ENCODE measurements at places on chromosomes 5 and 9.

- no peak for DNase-seq
Observed at GRCh38 chr9:77463151-77463550, 185.0 kb downstream of the GNA14 start.

GRCh38 chr5:66170195-66170919, 26.3 kb downstream of the SREK1 start:
- DNase-seq: no peak

GRCh38 chr5:158599157-158599556, 500.6 kb downstream of the EBF1 start:
- peak; percentile 6 for DNase-seq

GRCh38 chr5:143143973-143144372, 259.5 kb downstream of the NR3C1 start:
- peak; percentile 75 for DNase-seq

DNA sequence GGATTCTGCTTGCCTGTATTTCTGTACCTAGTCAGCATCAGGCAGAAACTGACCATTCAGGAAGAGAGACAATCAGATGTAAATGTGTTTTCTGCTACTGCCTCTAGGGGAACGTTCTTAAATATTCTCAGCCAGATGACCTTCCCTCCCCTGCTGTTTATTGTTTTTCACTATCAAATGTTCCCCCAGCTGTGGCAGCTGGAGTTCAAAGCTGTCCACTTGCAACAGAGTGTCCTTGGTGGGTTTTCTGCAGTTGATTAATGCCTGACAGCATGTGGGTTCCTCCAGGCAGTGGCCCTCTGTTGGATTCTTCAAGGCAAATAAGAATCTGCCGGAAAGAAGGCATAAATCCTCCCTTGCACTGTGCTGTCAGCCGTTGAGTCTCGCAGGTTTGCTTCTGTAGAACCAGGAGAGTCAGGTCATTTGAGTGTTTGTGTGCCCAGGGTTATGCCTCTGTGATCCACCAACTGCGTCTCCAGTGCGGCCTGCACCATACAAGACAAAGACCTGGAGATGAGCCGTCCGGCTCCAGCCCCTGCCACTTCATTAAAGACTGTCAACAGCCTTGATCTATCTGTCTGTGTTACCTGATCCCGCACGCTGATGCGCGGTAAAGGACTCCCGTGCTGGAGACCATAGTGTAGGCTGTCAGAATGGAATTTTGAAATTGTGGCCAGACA, 203.4 kb downstream of the GADD45G start:
- DNase-seq: no peak

GRCh38 chr9:117403848-117404247, 11.0 kb downstream of the ASTN2 start:
- no peak for DNase-seq

- no peak for DNase-seq
Observed at GRCh38 chr5:131767891-131768290, 28.9 kb downstream of the FNIP1 start.

DNA sequence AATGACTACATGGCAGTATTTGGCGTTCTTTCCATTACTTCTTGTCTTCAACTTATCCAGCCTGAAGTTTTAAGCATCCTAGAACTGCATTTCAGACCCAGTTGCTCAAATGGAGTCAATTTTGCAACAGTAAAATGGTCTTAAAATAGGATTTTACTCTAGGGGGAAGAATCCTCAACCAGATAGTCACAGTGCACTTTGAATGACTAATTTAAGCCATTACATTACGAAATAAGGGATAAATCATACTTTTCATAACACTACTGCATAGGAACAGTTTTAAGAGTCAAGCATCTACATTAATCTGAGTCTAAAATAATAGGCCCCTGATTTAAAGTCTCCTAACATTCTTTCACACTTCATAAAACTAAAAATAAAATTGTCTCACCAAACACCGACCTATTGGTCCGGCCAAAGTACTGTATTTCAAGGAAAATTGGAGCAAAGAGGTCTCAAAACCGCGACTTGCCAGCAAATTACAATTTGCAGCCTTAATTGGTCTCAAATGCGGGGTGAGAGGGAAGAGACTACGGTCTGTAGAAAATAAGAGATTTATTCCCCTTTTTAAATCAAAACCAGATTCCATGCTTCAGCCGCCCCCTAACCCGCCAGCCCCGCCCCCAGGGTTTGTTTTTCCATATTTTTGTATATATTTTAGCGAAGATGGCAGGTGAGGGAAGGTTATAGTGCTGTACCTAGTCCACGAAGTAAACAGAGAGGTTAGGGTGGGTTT, 1.2 kb upstream of the SMARCA2 start:
- DNase-seq: no peak

- DNase-seq: no peak
Observed at GRCh38 chr5:100576217-100576751, 41.1 kb downstream of the FAM174A start.

DNA sequence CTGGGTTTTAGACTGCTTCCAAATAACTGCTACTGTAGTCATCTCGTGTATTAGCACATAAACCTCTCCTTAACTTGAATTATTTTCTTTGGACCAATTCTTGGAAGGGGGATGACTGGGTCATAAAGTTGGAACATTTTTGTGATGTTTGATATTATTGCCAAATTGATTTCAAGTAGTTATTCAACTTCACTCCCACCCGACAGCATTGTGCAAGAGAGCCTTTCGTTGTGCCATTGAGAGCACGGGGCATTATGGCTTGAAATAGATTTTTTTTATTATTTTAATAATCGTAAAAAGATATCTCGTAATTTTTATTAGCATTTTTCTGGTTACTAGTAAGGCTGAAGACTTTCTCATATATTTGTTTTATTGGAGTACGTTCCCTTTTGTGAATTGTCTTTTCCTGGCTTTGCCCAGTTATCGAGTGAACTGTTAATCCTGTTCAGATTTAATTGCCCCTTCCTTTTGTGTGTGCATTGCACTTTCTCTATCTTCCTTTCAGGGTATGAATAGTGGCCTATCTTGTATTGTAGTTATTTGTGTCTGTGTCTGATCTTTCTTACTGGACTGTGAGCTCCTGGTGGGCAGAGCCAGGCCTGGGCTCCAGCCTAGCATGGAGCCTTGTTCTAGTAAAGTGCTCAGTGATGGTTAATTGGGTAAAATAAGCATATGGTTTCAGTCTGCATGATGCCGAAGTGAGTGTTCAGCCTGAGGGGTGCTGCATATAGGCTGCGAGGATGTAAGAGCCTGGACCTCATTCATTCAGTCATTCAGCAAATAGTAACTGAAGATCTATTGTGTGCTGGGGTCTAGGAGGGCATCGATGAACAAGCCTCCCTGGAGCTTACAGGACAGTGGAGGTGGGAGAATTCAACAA, 93.5 kb upstream of the SHB start:
- no peak for DNase-seq

DNA sequence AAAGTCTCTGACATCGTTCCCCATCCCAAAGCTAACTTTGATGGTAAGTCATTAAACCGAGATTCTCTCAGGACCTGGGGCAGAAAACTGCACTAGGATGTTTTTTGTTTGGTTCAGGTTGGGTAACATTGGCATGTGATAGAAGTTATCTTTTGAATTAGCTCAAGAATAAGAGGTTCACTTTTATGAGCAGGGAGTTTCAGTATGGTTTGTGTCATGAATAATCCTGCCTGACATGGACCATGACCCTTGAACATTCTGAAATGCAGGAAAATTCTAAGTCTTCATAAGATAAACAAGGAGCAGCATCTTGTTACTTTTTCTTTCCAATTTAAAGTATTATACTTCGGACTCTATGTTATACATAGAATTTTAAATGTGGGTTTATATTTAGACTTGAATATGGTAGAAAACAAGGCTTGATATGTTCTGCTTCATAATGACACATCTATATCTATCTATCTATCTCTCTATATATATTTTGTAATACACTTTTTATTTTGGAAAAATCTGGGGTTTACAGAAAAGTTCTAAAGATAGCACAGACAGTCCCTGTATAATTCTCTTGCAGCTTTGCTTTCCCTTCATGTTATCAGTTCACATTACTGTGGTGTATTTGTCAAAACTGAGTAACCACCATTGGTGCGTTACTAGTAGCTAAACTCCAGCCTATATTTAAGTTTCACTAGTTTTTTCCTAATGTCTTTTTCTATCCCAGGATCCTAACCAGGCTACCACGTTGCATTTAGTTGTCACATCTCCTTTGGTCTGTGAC, 102.7 kb upstream of the TAF11L2 start:
- DNase-seq: no peak

- no peak for DNase-seq
Observed at GRCh38 chr5:57267805-57268204, 93.9 kb downstream of the GPBP1 start.

DNA sequence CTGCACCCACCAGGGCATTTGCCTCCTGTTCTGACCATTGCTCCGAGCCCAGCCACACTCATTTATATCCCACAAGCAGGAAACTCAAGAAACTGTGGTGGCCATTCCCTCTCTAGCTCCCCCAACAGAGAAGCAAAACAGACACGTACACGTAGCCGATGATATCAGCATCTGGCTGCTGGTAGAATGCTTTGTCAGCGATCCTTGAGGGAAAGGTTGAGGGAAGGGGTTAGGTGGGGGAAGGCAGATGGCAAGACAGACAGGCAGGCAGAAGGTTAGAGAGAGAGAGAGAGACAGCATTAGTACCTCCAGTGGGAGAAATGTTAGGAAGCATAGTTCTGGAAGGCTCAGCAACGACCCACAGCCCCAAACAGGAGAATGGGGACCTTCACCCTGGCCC, 7.8 kb downstream of the HIGD2A start:
- no peak for DNase-seq

DNA sequence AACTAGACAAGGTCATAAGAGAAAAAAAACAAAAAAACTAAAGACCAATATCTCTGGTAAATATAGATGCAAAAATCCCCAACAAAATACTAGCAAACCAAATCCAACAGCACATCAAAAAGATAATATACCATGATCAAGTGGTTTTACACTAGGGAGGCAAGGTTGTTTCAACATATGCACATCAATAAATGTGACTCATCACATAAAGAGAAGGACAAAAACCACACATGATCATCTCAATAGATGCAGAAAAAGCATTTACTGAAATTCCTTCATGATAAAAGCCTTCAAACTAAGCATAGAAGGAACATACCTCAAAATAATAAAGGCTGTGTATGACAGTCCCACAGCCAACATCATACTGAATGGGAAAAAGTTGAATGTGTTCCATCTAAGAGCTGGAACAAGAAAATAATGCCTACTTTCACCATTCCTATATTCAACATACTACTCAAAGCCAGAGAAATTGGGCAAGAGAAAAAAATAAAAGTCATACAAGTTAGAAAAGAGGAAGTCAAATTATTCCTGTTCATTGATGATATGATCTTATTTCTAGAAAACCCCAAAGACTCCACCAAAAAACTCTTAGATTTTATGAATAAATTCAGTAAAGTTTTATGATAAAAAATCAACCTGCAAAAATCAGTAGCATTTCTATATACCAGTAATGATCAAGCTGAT, 72.2 kb upstream of the FAM169A start:
- DNase-seq: peak; percentile 10

DNA sequence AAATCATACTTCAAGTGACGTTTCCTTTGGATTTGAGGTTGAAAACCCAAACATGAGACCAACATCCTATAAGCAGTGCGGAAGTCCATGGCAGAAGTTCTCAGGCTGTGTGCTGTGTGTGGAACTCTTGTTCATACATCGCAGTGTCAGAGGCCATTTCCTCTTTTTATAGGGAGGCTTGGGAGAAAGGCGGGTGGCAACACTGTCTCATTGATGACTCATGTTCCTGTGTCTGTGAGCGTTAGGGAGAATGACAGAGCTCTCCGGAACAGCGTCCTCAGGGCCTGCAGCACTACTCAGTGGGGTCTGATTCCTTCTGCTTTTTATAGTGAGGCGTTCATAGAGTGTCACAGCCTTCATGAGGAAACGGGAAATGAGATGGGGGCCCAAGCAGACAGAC, 98.8 kb upstream of the BASP1 start:
- peak; percentile 100 for DNase-seq

GRCh38 chr5:94440015-94440414, 178.4 kb downstream of the KIAA0825 start:
- no peak for DNase-seq

- no peak for DNase-seq
Observed at GRCh38 chr9:74875656-74876055, 12.1 kb downstream of the TRPM6 start.

DNA sequence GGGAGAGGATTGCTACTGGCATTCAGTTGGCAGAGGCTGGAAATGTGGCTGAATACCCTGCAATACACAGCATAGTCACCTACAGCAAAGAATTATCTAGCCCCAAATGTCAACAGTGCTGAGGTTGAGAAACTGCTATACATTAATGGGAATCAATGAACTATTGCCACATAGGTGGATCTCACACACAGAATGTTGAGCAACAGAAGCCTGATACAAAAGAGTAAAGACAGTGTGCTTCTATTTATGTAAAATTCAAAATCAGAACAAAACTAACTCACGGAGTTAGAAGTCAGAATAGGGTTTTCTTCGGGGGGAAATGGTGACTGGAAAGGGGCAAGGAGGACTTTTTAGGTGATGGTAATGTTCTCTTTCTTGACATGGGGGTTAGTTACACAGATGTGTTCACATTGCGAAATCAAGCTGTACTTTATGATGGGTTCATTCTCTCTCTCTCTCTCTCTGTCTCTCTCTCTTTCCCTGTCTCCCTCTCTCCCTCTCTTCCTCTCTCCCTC, 45.7 kb upstream of the PANK3 start:
- DNase-seq: no peak

DNA sequence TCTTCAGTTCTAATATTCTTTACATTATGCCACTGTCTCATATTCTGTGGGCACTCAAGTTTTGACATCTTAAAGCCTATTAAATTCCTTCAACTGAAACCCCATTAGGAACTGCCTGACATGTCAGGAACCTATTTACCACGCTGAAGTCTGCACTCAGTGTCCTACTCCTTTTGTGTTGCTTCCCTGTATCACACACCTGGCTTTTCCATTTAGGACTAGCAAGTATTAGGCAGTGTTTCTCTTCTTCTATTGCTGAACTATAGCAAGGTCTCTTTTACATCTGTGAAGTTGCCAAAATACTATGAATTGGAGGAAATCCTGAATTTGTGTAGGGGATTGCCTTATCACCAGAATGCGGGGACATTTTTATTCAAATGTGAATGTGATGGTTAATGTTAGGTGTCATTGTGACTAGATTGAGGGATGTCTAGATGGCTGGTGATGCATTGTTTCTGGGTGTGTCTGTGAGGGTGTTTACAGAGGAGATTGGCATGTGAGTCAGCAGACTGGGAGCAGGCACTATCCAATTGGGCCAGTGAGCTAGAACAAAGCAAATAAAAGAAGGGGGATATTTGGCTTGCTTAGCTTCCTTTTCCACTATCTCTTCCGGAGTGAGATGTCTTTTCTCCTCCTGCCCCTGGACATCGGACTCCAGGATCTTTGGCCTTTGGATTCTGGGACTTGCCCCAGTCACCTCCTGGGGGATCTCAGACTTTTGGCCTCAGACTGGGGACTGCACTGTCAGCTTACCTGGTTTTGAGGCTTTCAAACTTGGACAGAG, 21.2 kb upstream of the VCAN start:
- peak; percentile 67 for DNase-seq

GRCh38 chr5:40273936-40274335, 405.8 kb upstream of the PTGER4 start:
- DNase-seq: no peak

GRCh38 chr9:91734371-91734981, 215.6 kb downstream of the ROR2 start:
- peak; percentile 7 for DNase-seq

All from HT1080 (cell line).